ENCODE measurements at places on chromosomes 16 and 17.
A peak's percentile ranks its signal among the peaks of the same experiment; 100 is the strongest.

DNA sequence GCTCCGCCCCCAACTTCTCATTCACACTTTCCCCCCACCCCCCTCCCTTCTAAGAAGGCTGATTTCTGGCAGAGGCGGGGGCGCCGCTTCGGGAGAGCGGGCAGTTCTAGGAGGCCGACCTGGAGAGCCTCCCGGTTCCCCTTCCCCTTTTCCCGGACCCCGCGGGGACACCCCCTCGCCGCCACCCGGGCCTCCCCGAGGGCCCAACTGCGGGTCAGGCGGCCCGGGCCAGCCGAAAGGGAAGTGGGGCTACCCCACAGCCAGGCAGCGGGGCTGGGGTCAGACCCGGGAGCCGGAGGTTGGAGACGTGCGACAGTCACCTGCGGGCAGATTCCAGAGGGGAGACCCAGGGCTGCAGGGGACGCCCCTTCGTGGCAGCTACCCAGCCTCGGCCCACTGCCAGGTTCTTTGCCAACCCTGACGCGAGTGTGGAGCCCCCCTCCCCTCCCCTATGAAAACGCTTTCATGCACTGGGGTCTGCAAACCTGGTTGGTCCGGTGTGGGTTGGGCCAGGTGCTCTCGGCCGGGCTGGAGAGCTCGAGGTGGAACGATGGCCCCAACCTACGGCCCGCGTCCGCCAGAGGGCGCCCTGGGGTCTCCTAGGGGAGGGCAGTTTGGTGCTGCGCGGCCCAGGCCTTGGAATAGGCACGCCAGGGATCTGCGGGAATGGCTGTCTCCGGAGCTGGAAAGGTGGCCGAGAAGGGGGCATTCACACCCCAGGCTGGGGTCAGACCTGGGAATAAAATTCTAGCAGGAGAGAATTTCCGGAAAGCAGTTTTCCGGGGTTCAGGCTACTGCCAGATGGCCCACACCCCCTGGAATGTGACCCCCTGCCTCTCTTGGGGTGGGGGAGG is 721 bp upstream of the SOCS3 start:
- DNase-seq: peak; percentile 96

DNA sequence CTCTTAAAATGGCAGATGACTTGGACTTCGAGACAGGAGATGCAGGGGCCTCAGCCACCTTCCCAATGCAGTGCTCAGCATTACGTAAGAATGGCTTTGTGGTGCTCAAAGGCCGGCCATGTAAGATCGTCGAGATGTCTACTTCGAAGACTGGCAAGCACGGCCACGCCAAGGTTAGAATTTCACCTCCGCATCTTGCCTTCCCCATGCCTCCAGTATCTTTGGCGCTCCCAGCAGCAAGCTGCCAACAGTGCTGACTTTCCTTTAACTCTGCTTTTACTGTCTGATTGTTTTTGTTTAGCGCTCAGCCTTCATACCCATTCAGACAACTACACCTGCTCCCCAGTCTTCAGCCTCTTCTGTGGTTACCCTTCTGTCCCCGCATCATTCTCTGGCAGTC is 2.2 kb downstream of the EIF5A start:
- no peak for DNase-seq

DNA sequence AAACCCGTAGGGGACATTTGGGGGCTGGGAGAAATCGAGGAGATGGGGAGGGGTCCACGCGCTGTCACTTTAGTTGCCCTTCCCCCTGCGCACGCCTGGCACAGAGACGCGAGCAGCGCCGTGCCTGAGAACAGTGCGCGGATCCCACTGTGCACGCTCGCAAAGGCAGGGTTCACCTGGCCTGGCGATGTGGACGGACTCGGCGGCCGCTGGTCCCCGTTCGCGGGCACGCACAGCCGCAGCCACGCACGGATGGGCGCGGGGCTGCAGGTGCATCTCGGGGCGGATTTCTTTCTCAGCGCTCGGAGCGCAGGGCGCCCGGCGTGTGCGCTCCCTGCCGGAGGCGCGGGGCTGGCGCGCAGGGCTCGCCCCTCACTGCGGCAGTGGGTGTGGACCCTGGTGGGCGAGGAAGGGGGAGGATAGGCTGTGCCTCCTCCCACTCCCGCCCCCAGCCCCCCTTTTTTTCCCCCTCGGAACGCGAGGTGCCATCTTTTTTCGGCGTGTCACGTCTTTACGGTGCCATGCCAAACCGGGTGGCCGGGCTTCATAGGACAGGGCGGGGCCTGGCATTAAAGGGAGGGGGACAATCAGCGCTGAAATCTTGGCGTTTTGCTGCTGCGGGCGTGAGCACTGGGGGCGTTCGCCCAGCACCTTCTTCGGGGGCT is 1.1 kb downstream of the MAPT start:
- peak; percentile 44 for DNase-seq

- no peak for DNase-seq
These were observed 176.5 kb upstream of the MON1B start for GRCh38 chr16:77014441-77014840.

DNA sequence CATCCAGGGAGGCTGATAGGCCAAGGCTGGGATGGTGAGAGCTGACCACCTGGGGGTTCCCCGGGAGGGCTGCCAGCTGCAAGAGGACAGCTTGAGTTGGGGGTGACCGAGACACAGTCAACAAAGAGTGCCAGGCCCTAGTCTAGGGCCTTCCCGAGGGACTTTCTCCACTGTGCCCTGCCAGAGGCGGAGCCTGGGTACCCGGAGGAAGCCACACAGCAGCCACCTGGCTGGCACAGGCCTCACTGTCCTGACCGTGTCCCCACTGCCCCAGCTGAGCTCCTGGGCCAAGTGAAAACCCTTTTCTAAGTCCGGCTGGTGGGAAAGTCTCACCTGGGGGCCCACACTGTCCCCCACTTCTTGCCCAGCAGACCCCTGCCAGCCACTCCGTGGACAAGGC is 71.9 kb upstream of the GSE1 start:
- DNase-seq: no peak

GRCh38 chr16:6940968-6941367 is 391.7 kb upstream of the RBFOX1 start:
- no peak for DNase-seq

DNA sequence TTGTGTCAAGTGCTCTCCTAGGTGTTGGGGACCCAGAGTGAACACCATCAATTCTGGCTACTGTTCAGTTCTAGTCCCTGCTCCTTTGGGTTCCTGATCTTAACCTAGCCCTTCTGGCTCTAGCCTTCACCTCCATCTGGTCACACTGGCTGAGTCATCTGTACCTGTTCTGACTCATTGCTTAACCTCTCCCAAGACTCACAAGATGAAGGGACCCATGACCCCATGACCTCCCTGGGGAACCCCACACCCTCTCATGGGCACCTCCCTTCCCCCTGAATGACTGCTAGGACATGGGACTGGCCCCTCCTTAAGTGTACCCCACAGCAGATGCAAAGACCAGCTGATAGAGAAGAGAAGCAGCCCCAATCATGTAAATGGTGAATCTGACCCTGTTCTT is 345.8 kb upstream of the CDH5 start:
- no peak for DNase-seq

DNA sequence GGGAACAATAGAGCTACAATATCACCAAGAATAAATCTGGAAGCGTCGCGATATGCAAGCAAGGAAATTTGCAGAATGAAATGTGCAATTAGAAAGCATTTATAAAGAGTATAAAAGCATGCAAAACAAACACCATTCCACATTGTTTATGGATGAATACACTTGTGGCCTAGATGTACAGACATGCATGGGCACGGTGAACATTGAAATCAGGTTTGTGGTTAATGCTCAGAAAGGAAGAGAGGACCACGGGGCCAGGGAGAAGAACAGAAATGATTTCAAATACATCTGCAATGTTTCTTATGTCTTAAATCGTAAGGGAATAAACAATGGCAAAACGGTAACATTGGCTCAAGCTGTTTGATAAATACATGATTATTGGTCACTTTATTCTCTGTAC is 235.9 kb downstream of the FOXL1 start:
- DNase-seq: no peak
